ENCODE measurements at places on chromosomes 1 and 21. TPM values are rescaled to one million over a fixed set of nuclear protein-coding genes. Genes with fewer than 3 reads are reported as not detected.

Gene TCP10L
- 0.25 TPM for total RNA-seq

Gene NFYC
- total RNA-seq: 25.6 TPM

Gene LEFTY2
- total RNA-seq: not detected

Gene NCAM2
- total RNA-seq: 5.5 TPM

Gene RORC
- total RNA-seq: not detected

Gene TAL1
- 0.31 TPM for total RNA-seq

Gene MEX3A
- 0.50 TPM for total RNA-seq

Gene FMO5
- total RNA-seq: 1.3 TPM

Gene C8B
- total RNA-seq: not detected

Gene ERICH3
- not detected for total RNA-seq

Gene LAMC1
- 914 TPM for total RNA-seq

Gene AMY2A
- not detected for total RNA-seq

Gene RGSL1
- total RNA-seq: not detected

Gene PUM1
- total RNA-seq: 71.6 TPM

Gene ETS2
- total RNA-seq: 136 TPM

Gene DMRTA2
- total RNA-seq: 0.13 TPM

Gene RGS13
- not detected for total RNA-seq

Gene KRTAP13-1
- total RNA-seq: not detected

Gene PRR9
- total RNA-seq: not detected

Gene DENND2C
- 2.4 TPM for total RNA-seq

Gene C1orf226
- under 0.01 TPM for total RNA-seq

Gene AGMAT
- total RNA-seq: 1.1 TPM

Gene TINAGL1
- 212 TPM for total RNA-seq

Gene IL10RB
- total RNA-seq: 52.4 TPM

Gene SPRR2E
- not detected for total RNA-seq

Gene MYBPH
- 0.06 TPM for total RNA-seq

Gene TCEANC2
- 3.7 TPM for total RNA-seq

Gene TNFSF4
- total RNA-seq: 1.2 TPM

Gene PIAS3
- total RNA-seq: 14.1 TPM

Gene TBX19
- 0.75 TPM for total RNA-seq

Gene STYXL2
- total RNA-seq: not detected

Gene NUF2
- total RNA-seq: 9.7 TPM

Gene CCDC181
- total RNA-seq: 0.92 TPM

Gene TRIM67
- total RNA-seq: under 0.01 TPM

Gene SLC1A7
- total RNA-seq: 0.13 TPM

Gene DNAJC28
- 1.8 TPM for total RNA-seq

Gene OR10J1
- total RNA-seq: not detected

Gene FMN2
- 8.3 TPM for total RNA-seq

Gene PPFIA4
- total RNA-seq: 0.50 TPM

Gene MCOLN2
- 4.6 TPM for total RNA-seq

Gene FAM177B
- total RNA-seq: not detected

Gene CYP4Z1
- total RNA-seq: 0.13 TPM

Gene C4BPA
- not detected for total RNA-seq

Gene GREM2
- 6.8 TPM for total RNA-seq

Gene OR2M3
- total RNA-seq: not detected

Gene RAB7B
- total RNA-seq: 7.5 TPM

Gene TPM3
- total RNA-seq: 595 TPM

Gene TENT5C
- total RNA-seq: 1.1 TPM

Gene LCK
- total RNA-seq: not detected
